CD8-positive, alpha-beta memory T cell (primary cell): ENCODE measurements at places on chromosomes 2 and 18.

DNA sequence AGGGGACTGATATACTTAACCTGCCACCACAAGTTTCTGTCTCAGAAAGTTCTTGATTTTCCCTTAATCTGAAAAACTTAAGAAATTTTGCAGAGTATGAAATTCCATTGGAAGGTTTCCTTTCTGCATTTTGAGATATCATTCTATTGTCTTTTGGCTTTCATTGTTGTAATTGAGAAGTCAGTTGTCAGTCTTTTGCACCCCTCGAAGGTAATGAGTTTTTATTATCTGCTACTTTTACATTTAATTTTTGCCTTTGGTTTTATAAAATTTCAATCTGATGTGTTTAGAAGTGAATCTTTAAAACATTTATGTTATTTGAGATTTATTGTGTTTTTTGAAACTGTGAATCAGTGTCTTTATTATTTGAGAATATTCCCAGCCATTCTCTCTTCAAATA is 4.8 kb upstream of the IL36A start:
- no peak for DNase-seq

DNA sequence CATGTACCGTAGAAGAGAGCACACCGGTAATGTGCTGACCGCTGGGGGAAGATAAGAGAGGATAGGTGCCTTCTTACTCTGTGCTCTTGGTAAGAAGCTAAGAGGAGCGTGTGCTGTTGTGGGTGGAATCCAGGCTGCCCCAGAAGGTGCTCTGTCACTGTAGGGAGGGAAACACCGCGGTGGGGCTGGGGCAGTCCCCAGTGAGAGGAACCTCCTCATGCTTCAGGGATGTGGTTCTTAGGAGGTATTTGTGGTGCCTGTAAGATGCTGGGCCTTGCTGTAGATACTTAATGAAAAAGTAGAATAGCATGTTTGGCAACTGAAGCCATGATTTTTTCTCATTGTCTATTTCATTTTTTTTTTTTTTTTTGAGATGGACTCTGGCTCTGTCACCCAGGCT is 1.1 kb downstream of the COLEC11 start:
- no peak for DNase-seq

DNA sequence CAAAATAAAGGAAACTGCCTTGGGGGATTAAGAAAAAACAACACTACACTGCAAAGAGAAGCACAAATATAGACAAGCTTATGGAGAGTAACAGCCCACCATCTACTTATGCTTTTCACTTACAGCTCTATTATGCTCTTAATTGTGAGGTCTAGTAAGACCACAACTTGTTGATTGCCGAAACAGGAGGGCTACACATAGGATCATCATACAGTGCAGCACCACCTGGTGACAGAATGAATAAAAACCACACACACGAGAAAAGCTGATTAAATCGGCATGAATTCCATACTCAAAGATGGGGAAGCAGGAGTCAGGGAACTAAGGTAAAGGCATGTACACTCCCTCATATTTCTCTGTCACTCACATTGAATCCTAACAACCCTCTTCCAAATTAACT is 259.2 kb downstream of the IKZF2 start:
- no peak for DNase-seq

- DNase-seq: no peak
Measured at GRCh38 chr18:46678785-46679399, 21.9 kb upstream of the LOXHD1 start.

DNA sequence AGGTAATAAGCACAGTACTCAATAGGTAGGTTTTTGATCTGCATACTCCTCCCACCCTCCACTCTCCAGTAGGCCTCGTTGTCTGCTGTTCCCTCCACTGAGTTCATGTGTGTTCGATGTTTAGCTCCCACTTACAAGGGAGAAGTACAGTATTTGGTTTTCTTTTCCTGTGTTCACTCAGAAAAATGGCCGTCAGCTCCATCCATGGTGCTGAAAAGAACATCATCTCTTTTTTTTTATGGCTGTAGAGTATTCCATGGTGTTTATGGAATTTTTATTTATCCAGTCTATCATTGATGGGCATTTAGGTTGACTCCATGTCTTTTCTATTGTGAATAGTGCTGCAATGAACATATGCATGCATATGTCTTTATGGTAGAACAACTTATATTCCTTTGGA is 849.7 kb upstream of the NRXN1 start:
- DNase-seq: no peak

DNA sequence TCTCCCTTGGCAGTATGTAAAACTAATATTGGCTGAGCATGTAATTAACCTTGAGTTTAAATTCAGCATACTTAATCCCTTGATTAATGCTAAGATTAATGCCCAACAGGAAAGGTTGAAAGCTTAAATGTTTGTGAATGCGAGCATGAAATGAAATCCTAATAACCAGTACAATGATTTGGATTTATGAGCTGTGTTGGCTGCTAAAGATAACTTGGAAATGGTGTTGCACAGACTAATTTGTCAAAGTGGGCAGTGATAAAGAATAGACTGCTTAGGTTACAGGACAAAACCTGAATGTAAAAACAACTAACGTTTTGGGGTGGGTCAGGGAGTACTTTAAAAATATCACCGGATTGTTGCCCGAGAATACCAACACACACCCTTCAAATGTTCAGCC is 70.6 kb downstream of the MGAT5 start:
- no peak for DNase-seq

- no peak for DNase-seq
Measured at GRCh38 chr2:110818767-110819481, 86.6 kb downstream of the ACOXL start.

DNA sequence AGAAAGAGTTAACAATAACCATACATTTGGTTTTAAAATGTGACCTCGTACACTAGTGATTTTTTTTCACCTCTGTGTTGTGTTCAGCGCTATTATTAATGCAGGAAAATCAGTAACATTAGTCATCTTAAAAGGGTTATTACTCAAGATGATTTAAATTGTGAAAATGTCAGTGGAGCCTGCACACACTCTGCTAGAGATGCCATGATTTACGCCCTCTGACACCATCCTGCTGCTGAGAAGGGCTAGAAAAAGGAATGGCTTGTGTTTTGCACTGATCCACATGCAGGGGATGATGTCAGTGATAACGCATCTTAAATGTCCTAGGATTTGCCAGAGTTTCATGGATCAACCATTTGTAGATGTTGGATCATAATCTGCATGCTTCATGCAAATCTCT is 121.3 kb upstream of the BOD1L2 start:
- no peak for DNase-seq

- no peak for DNase-seq
Measured at GRCh38 chr2:122670897-122671296, 915.4 kb downstream of the TSN start.

GRCh38 chr2:53438100-53438499 is 329.5 kb upstream of the CHAC2 start:
- DNase-seq: no peak

DNA sequence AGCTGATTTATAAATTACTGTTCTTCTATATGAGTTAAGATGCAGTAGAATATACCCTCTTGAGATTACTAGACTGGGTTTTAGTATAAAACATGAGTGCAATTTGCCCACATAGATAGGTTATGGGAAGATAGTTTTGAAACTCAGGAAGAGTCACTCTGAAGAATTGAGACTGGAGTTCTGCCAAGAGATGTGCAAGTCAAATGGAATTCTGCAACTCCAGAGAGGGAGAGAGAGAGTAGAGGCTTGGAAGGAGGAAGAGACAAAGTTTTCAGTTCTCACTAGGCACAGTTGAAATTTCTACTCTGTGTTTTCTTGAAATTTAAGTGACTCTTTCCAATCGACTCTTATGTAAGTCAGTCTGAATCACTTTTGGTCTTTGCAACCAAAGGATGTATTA is 878.8 kb downstream of the TSN start:
- DNase-seq: no peak

GRCh38 chr2:7952046-7952745 is 729.7 kb upstream of the ID2 start:
- DNase-seq: no peak

DNA sequence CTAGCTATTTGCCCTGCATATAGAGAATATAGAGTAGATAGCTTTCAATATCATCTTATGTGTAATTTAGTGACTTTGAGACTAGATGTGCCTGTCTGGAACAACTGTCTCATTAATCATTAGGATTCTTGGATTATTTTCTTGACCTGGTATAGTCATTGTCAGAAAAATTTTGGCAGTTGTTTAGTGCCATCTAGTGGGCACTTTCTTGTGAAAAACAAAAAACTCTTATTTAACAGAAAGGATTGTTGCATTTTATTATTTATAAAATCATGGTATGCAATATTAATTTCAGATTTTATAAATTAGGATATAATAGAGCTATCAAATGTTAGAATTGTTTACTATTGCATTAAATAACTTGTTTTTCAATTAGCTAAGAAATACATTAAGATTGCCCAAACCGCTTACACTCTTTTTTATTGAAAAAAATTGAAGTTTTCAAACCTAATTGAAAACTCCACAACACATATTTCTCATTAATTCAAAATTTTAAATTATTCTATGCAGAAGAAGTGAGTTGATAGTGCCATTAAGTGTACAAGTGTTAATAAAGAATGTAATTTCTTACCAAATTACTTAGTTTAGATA is 80.3 kb downstream of the DYNAP start:
- DNase-seq: no peak
